ENCODE measurements at places on chromosomes 4 and X. TPM values are rescaled to one million over a fixed set of nuclear protein-coding genes. Genes with fewer than 3 reads are reported as not detected.
A peak's percentile ranks its signal among the peaks of the same experiment; 100 is the strongest.

DNA sequence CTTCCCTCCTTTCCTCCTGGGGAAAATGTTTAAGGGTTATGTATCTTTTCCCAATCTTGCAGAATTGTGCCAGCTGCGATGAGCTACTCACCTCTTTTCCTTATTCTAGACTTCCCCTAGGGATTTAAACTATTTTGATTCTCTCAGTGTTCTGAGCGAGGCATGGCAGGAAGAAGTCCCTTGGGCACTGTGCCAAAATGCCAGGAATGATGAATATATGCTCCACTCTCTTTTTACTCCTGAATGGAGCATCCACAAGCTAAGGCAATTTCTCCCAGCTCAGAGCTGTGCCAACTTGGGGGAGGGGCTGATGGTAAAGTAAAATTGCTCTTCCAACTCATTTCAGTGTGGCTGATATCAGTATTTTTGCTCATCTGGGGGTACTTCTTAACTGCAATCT, 4.0 kb upstream of the C4orf17 start:
- H3K36me3 ChIP-seq = peaks cover 3% of the 10 kb centered on the region
- no peak overlapping the region for H3K4me3 ChIP-seq
- H3K27me3 ChIP-seq = no peaks in the 10 kb centered on the region
- no peak for DNase-seq
- H3K4me1 ChIP-seq = peaks cover 32% of the 10 kb centered on the region
- H3K27ac ChIP-seq = no peak overlapping the region

GRCh38 chr4:159355466-159355865, 252.6 kb downstream of the RAPGEF2 start:
- H3K27ac ChIP-seq = no peak overlapping the region
- H3K4me3 ChIP-seq = no peak overlapping the region
- peaks cover 12% of the 10 kb centered on the region for H3K36me3 ChIP-seq
- DNase-seq = no peak
- no peaks in the 10 kb centered on the region for H3K27me3 ChIP-seq

Gene CCNQ
- total RNA-seq = 25.3 TPM

- no peaks in the 10 kb centered on the region for H3K4me1 ChIP-seq
- no peaks in the 10 kb centered on the region for H3K36me3 ChIP-seq
- no peak overlapping the region for H3K4me3 ChIP-seq
- H3K27me3 ChIP-seq = no peaks in the 10 kb centered on the region
- no peak overlapping the region for H3K27ac ChIP-seq
- DNase-seq = no peak
These were observed 347.2 kb upstream of the DDX53 start for GRCh38 chrX:22652596-22652995.

Gene FREM3
- not detected for total RNA-seq

Gene ADGRL3
- not detected for total RNA-seq

DNA sequence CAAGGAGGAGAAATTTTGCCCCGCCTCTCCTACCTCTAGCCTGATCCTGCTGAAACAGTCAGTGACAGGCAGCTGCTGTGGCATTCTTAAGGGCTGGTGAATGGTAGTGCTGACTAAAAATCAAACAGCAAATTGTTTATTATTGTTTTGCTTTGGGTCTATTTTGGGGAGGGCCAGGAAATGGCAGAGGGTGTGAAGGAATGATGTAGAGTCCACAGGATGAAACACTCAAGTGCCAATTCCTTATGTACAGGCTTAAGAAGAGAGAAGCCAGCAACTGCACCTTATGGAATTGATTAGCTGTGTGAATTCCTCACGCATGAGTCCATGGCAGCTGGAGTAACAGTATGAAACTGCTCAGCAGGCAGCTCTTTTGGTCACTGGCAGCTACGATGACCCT, 39.7 kb downstream of the VEGFC start:
- H3K4me3 ChIP-seq = no peak overlapping the region
- H3K4me1 ChIP-seq = no peaks in the 10 kb centered on the region
- H3K27me3 ChIP-seq = no peaks in the 10 kb centered on the region
- no peak overlapping the region for H3K27ac ChIP-seq
- no peak for DNase-seq

Gene NDP
- not detected for total RNA-seq

GRCh38 chr4:152485726-152486276, 50.1 kb downstream of the FBXW7 start:
- peaks cover 18% of the 10 kb centered on the region for H3K36me3 ChIP-seq
- peak overlapping the region; percentile 13 for H3K4me3 ChIP-seq
- H3K27me3 ChIP-seq = no peaks in the 10 kb centered on the region

Gene SORCS2
- 0.05 TPM for total RNA-seq

GRCh38 chr4:85967872-85968271, 392.0 kb downstream of the MAPK10 start:
- no peak for DNase-seq
- H3K4me3 ChIP-seq = no peak overlapping the region
- no peaks in the 10 kb centered on the region for H3K4me1 ChIP-seq
- H3K27me3 ChIP-seq = no peaks in the 10 kb centered on the region
- H3K27ac ChIP-seq = no peak overlapping the region

- H3K4me1 ChIP-seq = no peaks in the 10 kb centered on the region
- H3K36me3 ChIP-seq = no peaks in the 10 kb centered on the region
- H3K4me3 ChIP-seq = no peak overlapping the region
- peaks cover 23% of the 10 kb centered on the region for H3K27me3 ChIP-seq
- no peak overlapping the region for H3K27ac ChIP-seq
- no peak for DNase-seq
These were observed 31.0 kb downstream of the SGMS2 start for GRCh38 chr4:107855723-107856122.

- no peaks in the 10 kb centered on the region for H3K36me3 ChIP-seq
- no peak overlapping the region for H3K4me3 ChIP-seq
- no peaks in the 10 kb centered on the region for H3K27me3 ChIP-seq
- H3K27ac ChIP-seq = no peak overlapping the region
These were observed 132.8 kb downstream of the PDGFC start for GRCh38 chr4:156838761-156839160.

DNA sequence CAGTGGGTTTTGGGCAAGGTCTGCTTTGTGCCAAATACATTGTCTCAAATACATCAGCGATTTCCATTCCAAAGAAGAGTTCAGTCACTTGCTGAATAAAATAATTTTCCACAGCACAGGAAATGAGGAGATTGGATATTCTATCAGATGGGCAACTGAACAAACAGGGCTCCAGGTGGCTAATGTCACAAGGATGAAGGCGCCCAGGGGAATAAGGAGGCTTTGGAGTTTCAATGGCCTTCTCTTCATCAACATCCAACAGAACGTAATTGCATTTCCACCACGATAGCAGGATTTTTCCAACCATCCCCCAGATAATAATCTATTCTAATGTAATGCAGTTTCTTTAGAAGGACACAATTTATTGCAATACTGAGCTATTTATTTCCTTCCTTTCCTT, 104.7 kb upstream of the KLHL13 start:
- no peaks in the 10 kb centered on the region for H3K36me3 ChIP-seq
- no peaks in the 10 kb centered on the region for H3K4me1 ChIP-seq
- no peak overlapping the region for H3K4me3 ChIP-seq

- no peak for DNase-seq
- H3K4me1 ChIP-seq = no peaks in the 10 kb centered on the region
- no peak overlapping the region for H3K27ac ChIP-seq
- no peaks in the 10 kb centered on the region for H3K36me3 ChIP-seq
- no peak overlapping the region for H3K4me3 ChIP-seq
These were observed 163.7 kb downstream of the CORIN start for GRCh38 chr4:47674144-47674543.

Gene LIN54
- total RNA-seq = 28.0 TPM

DNA sequence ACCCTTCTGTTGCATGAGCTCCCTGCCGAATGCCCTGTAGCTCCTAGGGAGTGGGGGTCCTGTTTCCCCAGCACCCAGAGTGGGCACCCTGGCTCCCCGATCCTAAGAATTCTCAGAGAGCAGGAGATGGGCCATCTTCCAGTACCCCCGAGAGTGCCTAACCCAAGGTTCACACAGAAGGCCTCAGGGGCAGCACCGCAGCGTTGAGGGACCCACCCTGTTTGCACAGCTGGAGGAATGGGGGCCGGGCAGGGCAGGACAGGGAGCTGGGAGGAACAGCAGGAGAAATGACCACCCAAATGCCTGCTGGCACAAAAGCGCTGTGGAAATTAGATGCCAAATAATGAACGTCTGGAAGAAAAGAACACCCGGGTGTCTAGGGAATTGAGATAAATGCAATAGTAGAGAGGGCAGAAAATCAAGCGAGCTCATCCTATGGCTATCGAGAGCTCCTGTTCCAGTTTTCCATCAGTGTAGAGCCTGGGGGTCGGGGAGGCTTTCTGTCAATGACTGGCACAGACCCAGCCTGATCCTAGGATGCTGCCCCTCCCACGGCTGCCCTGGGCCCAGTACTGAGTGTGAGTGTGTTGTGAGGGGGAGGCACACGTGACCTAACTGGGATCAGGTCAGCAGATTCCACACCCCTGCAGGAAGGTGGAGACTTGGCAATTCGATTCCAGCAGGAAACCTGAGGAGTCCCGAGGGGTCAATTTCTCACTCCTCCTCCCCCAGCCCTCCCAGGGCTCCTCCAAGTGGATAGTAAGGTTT, 25.7 kb downstream of the SEPTIN6 start:
- H3K27me3 ChIP-seq = no peaks in the 10 kb centered on the region
- peaks cover 53% of the 10 kb centered on the region for H3K36me3 ChIP-seq
- no peak for DNase-seq
- no peak overlapping the region for H3K4me3 ChIP-seq

DNA sequence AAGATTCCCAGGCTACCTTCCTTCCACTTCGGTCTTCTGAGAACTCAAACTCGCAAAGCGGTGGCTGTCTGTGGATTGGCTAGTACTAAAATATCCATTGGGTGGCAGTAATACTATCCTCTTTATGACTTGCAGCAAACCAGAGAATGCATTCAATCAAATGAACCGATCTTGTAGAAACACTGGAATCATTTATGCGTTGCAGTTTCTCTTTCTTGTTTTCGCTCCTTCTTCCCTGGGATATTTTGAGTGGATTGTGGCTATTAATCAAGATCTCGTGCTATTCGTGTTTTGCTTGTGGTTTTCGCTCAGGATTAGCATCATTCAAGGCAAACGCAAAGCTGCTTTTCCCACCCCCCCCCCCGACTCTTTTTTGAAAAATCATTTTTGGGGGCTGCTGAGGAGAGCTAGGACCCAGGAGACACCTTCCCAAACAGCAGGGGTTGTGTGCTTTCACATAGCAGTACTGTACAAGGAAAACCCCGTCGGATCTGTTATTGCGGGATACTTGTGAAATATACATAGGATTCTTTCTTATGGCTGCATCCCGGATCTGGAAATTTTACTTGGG, at the start of gene IL1RAPL1:
TSS of gene IL1RAPL1 (plus strand) at position 466 of the 571 bp plus-strand sequence.
- no peak for DNase-seq
- H3K4me3 ChIP-seq = no peak within 1 kb of the TSS
- H3K27ac ChIP-seq = no peak within 1 kb of the TSS
- no peaks in the 10 kb centered on the region for H3K27me3 ChIP-seq
- H3K36me3 ChIP-seq = no peaks in the 10 kb centered on the region
- no peaks in the 10 kb centered on the region for H3K4me1 ChIP-seq

Gene RBMXL3
- total RNA-seq = not detected

DNA sequence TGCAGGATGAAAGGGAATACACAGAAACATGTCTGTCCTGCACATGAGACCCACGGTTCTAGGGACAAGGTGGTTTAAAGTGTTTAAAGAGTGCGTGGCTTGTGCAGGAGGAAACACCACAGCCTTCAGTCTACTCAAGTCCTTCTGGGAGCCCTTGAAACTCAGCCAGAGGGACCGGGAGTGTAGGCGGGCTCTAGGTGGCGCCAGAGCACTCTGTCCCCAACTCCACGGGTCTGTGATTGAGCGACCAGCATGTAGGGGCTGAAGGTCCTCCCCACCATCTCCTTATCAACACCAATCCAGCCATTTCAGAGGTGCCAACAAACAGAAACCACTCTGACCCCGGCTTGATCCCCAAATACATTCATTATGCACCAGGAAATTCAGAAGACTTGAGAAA, 82.0 kb upstream of the CLDN34 start:
- peak; percentile 22 for DNase-seq
- H3K4me1 ChIP-seq = no peaks in the 10 kb centered on the region
- no peak overlapping the region for H3K27ac ChIP-seq
- H3K27me3 ChIP-seq = peaks cover 17% of the 10 kb centered on the region
- no peaks in the 10 kb centered on the region for H3K36me3 ChIP-seq
- H3K4me3 ChIP-seq = no peak overlapping the region

- peak within 1 kb of the TSS; percentile 94 for H3K4me3 ChIP-seq
- peaks cover 34% of the 10 kb centered on the region for H3K36me3 ChIP-seq
- DNase-seq = peak; percentile 65
- peak within 1 kb of the TSS; percentile 98 for H3K27ac ChIP-seq
- H3K27me3 ChIP-seq = no peaks in the 10 kb centered on the region
These were observed at the start of gene IL9R for GRCh38 chrX:155997436-155997835. Gene IL9R (plus strand): TSS chrX:155997696. CDS start chrX:155997760, 64 bp downstream.

Gene STOX2
- total RNA-seq = not detected

Gene LANCL3
- 0.16 TPM for total RNA-seq

DNA sequence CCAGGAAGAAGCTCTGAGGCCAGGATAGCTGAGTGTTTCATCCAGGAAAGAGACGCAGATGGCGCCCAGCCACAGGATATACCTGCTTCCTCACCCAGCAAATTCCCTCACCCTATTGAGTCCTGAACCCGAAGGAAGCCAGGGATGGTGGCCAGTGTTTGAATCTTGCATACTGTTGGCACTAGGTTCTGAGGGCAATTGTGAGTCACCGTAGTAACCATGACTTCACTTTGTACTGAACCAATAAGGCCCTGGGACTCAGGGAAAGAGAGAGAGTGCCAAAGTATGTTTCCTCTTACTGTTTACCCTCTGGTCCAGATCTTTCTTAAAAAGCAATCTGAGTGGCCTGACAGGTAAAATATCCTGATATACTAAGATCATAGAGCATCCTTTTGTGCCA, 25.6 kb upstream of the SMIM10L2A start:
- no peaks in the 10 kb centered on the region for H3K4me1 ChIP-seq
- no peak for DNase-seq
- peaks cover 2% of the 10 kb centered on the region for H3K27me3 ChIP-seq
- no peak overlapping the region for H3K27ac ChIP-seq
- H3K4me3 ChIP-seq = no peak overlapping the region

DNA sequence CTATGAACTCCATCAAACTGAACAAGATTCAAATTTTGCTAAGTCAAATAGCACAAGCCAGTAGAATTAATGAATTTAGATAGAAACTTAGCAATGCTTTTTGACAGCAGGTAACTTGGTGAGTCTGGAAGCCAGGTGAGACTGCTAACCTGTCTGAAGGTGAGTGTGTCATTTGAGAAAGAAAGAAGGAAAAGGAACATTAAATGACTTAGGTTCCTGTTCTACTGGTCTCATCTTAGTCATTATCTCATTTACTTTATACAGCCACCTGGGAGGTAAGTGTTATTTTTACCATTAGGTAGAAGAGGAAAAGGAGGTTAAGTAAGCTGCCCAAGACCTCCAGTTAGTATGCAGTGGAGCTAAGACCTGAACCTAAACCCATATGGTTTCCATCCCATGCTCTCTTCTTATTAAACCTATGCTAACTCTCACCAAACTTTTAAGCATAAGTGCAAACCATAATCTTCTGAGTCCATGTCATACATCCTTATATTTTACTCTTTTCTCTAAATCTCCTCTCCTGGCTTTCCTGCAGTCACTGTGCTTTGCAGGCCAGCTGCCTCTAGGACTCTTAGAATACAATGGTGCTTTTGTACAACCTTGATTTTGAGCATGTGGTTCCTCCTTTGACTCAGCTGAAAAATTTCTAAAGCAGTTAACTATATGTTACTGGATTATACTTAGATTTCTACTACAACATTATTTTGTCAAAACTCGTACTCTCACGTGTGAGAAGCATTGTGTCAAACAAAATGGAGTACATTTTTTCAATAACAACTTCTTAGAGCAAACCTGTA, 68.5 kb downstream of the ATP10D start:
- no peaks in the 10 kb centered on the region for H3K36me3 ChIP-seq
- no peaks in the 10 kb centered on the region for H3K27me3 ChIP-seq
- H3K4me1 ChIP-seq = peaks cover 5% of the 10 kb centered on the region
- H3K4me3 ChIP-seq = no peak overlapping the region
- DNase-seq = no peak

GRCh38 chrX:10608099-10608498, 12.3 kb downstream of the MID1 start:
- H3K4me1 ChIP-seq = no peaks in the 10 kb centered on the region
- no peak for DNase-seq
- no peaks in the 10 kb centered on the region for H3K36me3 ChIP-seq
- H3K27ac ChIP-seq = no peak overlapping the region
- no peaks in the 10 kb centered on the region for H3K27me3 ChIP-seq

Measured in activated T-helper 2 cell treated with anti-CD3 and anti-CD28 coated beads, Interferon-gamma antibody, Interleukin-2, Interleukin-4, amounts not matched to agents 10 μg/mL and 5 μg/mL and 100 μg/mL, durations not matched to agents 14 hours and 24 hours and 36 hours (primary cell).